ENCODE measurements at places on chromosomes 12 and 14.

GRCh38 chr12:114921781-114922180, 237.8 kb upstream of the TBX3 start:
- DNase-seq, result no peak

GRCh38 chr12:76024942-76025600, 6.5 kb downstream of the PHLDA1 start:
- DNase-seq, result no peak

- no peak for DNase-seq
These were observed 172.4 kb upstream of the PWP1 start for GRCh38 chr12:107513184-107513583.

- DNase-seq, result no peak
These were observed 251.1 kb downstream of the NAV3 start for GRCh38 chr12:78081590-78082314.

GRCh38 chr12:131871677-131872076, 22.7 kb upstream of the ULK1 start:
- no peak for DNase-seq

DNA sequence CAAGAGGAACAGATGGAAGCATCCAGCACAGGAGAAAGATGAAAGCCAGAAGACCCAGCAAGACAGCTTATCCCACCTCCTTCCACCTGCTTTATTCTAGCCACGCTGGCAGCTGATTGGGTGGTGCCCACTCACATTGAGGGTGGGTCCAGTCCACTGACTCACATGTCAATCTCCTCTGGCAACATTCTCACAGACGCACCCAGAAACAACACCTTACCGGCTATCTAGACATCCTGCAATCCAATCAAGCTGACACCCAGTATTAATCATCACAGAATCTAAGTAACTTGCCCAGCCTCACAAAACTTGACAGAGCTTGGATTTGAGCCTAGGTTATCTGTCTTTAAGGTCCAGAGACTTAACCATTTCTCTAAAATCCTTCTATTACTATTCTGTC, 208.9 kb downstream of the PAH start:
- no peak for DNase-seq

GRCh38 chr12:72272091-72272661, at the start of gene TRHDE:
Gene TRHDE (plus strand): TSS chr12:72272370. CDS start chr12:72272644, 274 bp downstream.
- DNase-seq, result no peak

DNA sequence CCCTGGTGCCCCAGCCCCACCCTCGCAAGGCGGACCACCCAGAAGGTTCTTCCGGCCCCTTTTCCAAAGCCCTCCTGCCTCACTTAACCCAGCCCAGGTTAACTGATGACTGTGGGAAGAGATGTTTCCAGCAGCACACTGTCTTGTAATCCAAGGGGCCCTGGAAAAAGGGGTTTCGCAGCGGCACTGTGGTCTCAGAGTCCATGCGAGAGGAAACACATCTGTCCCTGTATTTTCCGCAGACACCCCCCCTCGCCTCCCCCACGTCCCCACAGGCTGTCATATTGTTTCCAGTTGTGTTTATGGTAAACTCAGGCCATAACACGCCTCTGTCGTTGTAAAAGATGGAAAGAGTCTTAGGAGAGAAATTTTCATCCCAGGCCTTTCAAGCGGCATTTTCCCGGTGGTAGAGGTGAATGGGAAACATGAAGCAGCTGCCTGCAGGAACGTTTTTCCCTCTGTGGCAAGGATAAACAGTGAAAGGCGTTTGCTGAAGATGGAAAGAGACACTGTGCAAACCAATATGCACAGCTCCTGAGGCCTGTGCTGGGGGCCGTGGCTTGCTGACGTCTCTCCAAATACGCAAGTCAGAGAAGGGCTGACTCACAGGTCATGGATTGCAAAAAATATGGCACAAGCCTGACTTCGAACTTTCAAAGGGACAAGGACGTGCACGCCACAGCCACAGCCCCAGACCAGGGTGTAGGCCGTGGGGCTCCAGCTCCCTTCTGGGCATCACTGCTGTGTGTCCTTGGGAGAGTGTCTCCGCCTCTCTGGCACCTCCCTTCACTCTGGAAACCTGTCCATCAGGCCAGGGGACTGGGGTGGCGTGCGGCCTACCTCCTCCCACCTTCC, 22.5 kb upstream of the FZD10 start:
- DNase-seq, result no peak

DNA sequence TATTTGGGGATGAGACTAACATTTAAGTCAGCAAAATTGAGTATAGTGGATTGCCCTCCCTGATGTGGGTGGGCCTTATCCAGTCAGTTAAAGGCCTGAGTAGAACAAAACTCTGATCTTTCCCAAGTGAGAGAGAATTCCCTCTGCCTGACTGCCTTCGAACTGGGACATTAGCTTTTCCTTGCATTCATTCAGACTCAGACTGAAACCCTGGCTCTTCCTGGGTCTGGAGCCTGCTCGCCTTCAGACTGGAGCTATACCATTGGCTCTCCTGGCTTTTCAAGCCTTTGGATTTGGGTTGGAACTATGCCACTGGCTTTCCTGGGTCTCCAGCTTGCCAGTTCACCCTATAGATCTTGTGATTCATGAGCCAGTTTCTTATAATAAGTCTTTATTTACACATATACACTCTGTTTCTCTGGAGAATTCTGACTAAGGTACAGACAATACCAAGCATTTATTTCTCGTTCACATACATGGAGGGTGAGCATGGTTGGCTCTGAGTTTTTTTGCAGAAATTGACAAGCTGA, 296.5 kb downstream of the ERC1 start:
- DNase-seq, result no peak

DNA sequence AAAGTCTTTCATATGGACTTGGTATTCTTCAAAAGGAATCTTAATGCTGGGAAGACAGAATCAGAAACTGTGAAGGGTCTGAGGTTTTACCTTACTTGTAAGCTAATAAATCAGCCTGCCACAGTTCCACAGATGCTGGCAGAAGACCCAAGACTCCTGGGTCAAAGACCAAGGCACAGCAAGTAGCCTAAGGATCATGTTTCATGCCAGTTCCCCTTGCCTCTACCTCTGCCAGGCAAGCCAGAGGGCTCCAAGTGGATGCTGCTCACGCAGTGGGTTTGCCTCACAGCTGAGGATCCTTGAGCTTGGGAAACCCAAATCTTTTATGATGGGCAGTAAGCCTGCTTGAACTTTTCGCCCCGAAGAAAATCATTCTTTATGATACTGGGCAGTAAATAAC, 15.2 kb upstream of the RXYLT1 start:
- no peak for DNase-seq

- DNase-seq, result no peak
These were observed 24.2 kb downstream of the PARPBP start for GRCh38 chr12:102144221-102144620.

DNA sequence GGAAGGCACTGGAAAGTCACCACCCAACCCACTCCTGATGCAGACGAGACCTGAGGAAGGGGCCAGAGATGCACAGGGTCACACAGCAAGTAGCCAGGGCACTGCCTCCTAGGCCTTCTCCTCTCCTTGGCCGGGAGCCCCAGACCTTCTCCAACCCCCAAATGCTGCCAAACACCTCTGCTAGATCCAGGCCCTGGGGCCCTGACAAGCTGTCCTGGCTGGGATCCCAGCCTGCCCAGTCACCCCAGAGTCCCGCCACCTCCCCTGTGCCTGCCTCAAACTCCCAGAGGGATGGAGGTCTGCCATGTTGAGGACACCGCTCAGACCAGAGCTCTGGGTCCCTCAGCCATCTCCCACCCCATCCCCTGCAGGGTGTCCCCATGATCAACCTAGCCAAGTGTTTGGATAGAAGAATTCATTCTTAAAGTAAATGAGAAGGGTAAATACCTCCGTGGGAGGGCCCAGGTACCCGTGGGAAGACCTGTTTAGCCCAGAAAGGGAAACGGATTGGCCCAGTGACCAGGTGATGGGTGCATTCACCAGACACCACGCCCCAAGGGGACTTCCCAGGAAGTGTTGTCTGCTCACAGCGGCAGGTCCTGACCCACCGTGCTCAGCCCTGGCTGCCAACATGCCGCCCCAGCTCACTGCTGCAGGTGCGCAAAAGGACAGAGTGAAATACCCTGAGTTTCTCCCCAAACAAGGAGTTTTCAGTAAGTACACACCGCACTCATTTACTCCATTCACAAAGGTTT, 4.6 kb upstream of the DIO3 start:
- DNase-seq, result no peak

DNA sequence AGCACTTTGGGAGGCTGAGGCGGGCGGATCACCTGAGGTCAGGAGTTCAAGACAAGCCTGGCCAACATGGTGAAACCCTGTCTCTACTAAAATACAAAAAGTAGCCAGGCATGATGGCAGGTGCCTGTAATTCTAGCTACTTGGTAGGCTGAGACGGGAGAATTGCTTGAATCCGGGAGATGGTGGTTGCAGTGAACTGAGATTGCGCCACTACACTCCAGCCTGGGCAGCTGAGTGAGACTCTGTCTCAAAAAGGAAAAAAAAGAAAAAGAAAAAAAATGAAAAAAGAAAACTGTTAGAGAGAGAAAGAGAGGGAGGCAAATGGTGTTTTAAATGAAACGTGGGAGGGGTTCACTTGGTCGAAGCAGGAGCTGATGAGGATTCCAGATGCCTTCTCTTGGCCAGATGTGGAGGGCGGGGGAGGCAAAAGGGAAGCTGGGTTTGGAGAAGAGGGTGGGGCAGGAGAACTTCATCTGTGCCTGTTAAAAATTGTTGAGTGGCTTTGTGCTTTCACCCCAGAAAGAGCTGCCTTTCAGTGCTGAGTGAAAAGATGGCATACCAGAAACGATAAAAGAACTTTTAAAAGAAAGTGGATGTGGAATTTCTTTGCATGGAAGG, 1.1 kb downstream of the EMP1 start:
- DNase-seq, result no peak

DNA sequence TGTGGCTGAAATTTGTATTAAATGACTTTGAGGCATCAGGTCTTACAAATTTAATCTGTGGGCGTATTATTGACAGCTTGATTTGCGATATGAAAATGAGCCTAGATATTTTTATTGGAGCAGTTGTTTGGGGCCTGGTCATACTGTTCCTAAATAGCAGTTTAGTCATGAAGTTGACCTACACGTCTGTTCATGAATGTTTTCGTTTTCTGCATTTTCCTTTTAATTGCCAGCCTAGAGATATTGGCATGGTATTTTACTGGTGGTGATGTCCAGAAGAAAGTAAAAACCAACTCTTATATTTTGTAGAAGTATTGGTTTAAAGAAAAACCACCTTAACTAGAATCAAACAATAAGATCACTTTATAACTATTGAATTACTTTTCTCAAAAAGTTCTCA, 1.8 kb downstream of the EML1 start:
- DNase-seq, result no peak
